Left colon (tissue), 2 donors: ENCODE measurements at places on chromosomes 4 and X. TPM values are rescaled to one million over a fixed set of nuclear protein-coding genes. Genes with fewer than 3 reads are reported as not detected.

Gene SH3D19
- total RNA-seq: 114 TPM

Gene TBCK
- total RNA-seq: 28.1 TPM

Gene ZXDA
- total RNA-seq: 3.8 TPM

Gene GLUD2
- total RNA-seq: 0.37 TPM

Gene BMX
- total RNA-seq: 3.1 TPM

Gene GLA
- total RNA-seq: 20.2 TPM

Gene GC
- total RNA-seq: not detected

Gene PRMT9
- total RNA-seq: 7.1 TPM

Gene TMPRSS11A
- total RNA-seq: not detected

Gene PNMA6F
- not detected for total RNA-seq

Gene SSX2
- not detected for total RNA-seq

Gene DOK7
- 0.70 TPM for total RNA-seq

Gene CXCL3
- 20.8 TPM for total RNA-seq

Gene SRPX
- 26.0 TPM for total RNA-seq

Gene TCEAL6
- total RNA-seq: not detected

Gene SULT1E1
- total RNA-seq: not detected

Gene NLGN4X
- 1.8 TPM for total RNA-seq

Gene LAMP2
- total RNA-seq: 98.6 TPM

Gene DCAF4L1
- total RNA-seq: 0.12 TPM

Gene MTTP
- 1.6 TPM for total RNA-seq

Gene CRMP1
- total RNA-seq: 0.37 TPM

Gene PDGFRA
- 45.2 TPM for total RNA-seq

Gene RGS12
- 21.5 TPM for total RNA-seq

Gene ATP2B3
- 0.21 TPM for total RNA-seq

Gene KLKB1
- 1.2 TPM for total RNA-seq

Gene OTC
- 1.5 TPM for total RNA-seq

Gene ATP6AP1
- 100 TPM for total RNA-seq

Gene HPSE
- 23.8 TPM for total RNA-seq
